ENCODE measurements at places on chromosomes 12 and 14.

GRCh38 chr14:72123755-72124154 is 191.5 kb downstream of the RGS6 start:
- no peak for DNase-seq

DNA sequence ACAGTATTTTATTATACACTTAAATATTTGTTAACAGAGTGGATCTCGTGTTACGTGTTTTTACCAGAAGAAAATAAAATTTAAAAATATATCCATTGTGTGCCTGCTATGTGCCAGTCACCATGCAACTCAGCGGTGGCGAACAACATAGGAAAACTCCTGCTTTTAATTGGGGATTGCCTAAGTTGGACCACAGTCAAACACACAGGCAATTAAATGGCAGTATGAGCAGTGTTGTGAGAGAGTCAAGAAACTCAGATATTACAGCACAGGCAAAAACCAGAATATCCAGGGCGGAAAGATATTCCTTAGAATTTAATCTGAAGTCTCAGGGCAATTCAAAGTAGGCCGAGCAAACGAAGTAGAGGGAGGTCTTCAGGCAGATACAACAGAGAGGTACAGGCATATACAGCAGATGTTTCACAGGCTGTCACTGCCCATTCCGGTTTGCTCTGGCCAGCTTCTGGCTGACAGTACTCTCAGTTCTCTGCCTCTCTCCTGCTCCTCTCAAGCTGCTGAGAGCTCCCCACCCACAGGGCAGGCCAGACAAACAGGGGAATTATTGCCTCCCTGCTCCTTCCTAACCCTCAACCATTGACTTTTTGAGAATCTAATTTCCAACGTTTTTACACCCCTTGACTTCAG is 540.2 kb upstream of the TMEM132C start:
- no peak for DNase-seq

- peak; percentile 12 for DNase-seq
Measured at GRCh38 chr12:45762185-45763110, 32.9 kb downstream of the ARID2 start.

DNA sequence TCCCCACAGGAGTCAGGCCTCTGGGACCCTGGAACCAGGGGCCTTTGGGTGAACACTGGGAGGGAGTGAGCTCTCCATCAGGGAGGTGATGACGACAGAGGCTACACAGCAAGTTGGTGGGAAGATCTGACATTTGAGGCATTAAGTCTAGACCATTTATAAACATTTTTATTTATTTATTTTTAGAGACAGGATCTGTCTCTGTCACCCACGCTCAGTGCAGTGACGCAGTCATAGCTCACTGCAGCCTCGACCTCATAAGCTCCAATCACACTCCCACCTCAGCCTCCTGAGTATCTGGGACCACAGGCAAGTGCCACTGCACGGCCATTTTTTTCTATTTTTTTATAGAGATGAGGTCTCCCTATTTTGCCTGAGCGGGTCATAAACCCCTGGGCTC is 53.6 kb downstream of the TEAD4 start:
- no peak for DNase-seq

GRCh38 chr12:68514807-68515411 is 95.8 kb upstream of the RAP1B start:
- DNase-seq, result no peak

DNA sequence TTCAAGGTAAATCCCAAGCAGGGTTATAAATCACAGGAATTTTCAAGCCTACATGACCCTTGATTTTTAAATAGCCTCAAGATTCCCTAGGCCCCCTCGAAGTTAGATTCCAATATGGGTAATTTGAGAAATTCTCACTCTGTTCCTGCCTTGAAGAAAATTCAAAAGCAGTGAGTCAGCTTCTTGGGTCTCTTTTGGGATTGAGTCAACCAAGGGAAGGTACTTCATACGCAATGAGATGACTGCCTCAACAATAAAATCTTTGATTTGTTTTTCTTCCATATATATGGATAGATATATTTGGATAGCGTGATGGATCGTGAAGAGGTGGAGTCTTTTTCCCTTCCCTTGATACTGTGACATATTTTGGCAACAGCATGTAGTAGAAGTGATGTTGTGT is 180.4 kb upstream of the ATP2B1 start:
- DNase-seq, result no peak

- DNase-seq, result no peak
Measured at GRCh38 chr12:75135026-75135425, 74.6 kb downstream of the KCNC2 start.

- DNase-seq, result no peak
Measured at GRCh38 chr12:1580526-1580925, 13.9 kb downstream of the FBXL14 start.

DNA sequence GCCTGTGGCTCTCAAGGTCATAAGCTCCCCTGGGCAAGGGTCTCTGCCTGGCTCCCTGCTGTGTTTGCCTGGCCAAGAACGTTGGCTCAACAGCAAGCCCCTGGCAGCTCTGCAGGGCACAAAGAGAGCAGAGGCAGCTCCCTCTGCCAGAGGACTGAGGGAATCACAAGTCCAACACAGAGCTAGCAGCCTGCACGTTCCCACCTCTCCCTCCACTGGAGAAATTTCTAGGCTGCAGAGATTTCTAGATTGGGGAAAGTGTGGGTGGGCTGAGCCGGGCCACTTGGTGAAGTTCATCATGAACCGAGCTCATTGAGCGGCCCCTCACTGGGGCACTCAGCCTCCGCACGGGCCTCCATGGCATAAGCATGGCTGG is 19.8 kb downstream of the ZFYVE21 start:
- DNase-seq, result no peak

DNA sequence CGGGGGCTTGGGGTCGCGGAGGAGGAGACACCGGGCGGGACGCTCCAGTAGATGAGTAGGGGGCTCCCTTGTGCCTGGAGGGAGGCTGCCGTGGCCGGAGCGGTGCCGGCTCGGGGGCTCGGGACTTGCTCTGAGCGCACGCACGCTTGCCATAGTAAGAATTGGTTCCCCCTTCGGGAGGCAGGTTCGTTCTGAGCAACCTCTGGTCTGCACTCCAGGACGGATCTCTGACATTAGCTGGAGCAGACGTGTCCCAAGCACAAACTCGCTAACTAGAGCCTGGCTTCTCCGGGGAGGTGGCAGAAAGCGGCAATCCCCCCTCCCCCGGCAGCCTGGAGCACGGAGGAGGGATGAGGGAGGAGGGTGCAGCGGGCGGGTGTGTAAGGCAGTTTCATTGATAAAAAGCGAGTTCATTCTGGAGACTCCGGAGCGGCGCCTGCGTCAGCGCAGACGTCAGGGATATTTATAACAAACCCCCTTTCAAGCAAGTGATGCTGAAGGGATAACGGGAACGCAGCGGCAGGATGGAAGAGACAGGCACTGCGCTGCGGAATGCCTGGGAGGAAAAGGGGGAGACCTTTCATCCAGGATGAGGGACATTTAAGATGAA is 630 bp downstream of the FOS start:
- peak; percentile 28 for DNase-seq

DNA sequence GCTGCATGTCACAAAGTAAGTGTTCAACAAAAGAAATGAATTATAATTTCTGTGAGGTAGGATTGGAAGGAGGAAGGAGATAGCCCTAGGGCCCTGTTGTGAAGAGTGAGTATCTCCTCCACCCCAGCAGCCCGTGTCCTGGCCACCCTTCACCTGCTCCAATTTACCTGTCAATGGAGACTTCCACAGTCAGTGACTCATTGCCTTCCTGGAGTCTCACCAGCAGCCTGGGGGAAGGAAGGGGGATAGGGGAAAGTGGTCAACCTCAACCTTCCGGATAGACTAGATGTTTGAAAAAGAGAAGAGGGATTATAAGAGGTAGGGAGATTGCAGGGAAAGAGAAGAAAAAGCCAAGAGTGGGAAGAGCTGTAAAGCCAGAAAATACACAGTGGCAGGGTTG is 9.2 kb downstream of the STAT2 start:
- no peak for DNase-seq

- no peak for DNase-seq
Measured at GRCh38 chr14:103164006-103164405, 40.7 kb downstream of the TNFAIP2 start.

- DNase-seq, result no peak
Measured at GRCh38 chr14:90553298-90553920, 156.6 kb downstream of the CALM1 start.

DNA sequence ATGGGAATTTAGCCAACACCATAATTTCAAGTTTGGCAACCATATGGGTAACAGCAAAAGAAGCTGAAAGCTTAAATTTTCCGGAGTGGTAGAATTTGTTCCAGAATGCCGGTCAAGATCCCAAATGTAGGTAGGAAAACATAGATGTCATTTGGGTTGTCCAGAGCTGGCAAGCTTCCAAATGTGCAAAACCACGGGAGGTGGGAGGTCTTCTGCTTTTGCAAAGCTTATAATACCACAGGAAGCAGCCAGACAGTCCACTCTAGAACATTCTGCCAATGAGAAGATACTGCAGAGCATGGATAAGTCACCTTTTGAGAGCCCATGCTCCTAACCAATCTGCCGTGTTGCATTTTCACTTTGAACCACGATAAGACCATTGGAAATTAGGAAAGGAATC is 26.4 kb upstream of the BATF start:
- DNase-seq, result no peak

- DNase-seq, result no peak
Measured at GRCh38 chr14:66649498-66649897, 141.6 kb downstream of the GPHN start.

GRCh38 chr12:61757831-61758505 is 502.2 kb upstream of the USP15 start:
- no peak for DNase-seq

DNA sequence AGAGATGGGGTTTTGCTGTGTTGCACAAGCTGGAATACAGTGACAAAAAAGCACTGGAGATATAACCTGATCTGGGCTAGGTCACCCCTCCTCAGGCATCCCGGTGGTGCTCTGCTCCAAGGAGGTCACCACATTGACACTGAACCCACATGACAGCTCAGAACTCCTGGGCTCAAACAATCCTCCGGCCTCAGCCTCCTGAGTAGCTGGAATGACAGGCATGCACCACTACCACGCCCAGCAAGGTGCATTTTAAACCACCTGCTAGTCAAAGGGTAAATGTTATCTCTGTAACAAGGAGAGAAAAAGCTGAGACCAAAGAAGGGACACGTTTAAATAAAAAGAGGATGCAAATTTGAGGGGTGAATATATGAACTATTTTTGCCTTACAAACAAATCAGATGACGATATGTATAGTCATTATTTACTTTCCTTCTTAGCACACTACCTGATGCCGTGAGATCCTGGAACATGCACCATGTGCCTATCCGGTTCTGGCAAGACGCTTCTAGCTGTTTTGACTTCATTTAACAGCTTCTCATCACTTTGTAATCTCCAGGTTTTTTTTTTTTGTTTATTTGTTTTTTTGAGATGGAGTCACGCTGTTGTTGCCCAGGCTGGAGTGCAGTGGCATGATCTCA is 135.1 kb downstream of the PPM1H start:
- no peak for DNase-seq

- no peak for DNase-seq
Measured at GRCh38 chr12:96549341-96549740, 60.0 kb downstream of the CFAP54 start.

GRCh38 chr14:60204104-60204842 is 39.1 kb upstream of the DHRS7 start:
- no peak for DNase-seq

GRCh38 chr14:91229743-91230200 is 14.7 kb downstream of the GPR68 start:
- no peak for DNase-seq

DNA sequence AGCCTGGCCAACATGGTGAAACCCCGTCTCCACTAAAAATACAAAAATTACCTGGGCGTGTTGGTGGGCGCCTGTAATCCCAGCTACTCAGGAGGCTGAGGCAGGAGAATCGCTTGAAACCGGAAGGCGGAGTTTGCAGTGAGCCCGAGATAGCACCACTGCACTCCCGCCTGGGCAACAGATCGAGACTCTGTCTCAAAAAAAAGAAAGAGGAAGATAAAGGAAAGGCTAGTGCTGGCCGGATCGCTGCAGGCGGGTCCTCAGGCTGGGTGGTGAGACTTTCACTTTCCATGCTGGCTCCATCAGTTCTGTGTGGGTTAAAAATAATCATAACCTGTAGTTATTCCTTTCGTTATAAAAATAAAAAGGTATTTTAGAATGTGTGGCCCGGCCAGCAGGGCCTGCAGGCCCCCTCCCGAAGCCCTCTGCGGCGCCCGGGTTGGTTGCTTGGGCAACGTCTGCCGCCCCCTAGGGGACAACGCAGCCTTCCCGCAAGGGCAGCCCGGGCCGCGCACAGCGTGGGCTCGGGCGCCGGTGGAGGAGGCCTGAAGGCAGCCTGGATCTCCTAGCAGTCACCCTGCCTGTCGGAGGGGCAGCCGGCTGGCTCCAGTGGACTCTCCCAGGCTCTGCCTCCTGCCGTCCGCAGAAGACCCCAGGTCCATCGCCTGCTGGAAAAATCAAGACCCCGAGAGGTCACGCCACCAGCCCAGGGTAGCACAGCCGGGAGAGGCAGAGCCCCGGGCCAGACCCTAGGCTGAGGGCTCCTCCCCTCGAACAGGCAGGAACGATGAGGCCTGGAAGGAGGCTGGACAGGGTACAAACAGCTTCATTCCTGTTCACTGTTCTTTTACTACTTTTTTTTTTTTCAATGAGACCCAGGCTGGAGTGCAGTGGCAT is 5.0 kb upstream of the SLC25A47 start:
- DNase-seq, result no peak

- DNase-seq, result no peak
Measured at GRCh38 chr14:87049950-87050349, 943.0 kb downstream of the GALC start.

DNA sequence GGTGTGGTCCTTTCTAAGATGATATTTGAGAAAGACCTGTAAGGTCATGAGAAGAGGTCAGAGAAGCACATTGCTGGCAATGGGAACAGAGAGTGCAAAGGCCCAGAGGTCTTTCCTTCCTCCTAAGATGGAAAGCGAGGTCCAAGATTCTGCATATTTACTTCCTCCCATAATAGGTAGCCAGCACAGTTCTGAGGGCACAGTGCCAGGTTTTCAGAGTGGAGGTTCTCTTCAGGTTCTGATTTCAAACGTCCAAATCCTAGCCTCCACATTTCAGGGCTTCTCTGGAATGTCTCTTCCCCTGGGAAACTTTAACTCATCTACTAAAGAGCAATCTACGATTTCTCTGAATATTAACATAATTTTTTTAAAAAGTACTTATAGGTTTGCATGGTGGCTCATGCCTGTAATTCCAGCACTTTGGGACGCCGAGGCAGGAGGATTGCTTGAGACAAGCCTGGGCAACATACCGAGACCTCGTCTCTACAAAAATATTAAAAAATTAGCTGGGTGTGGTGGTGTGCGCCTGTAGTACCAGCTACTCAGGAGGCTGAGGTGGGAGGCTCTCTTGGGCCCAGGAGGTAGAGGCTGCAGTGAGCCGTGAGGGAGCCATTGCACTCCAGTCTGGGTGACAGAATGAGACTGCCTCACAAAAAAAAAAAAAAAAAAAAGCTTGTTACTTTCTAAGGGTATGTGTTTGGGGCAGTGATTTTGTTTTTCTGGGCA is 526 bp upstream of the MRPL42 start:
- no peak for DNase-seq

DNA sequence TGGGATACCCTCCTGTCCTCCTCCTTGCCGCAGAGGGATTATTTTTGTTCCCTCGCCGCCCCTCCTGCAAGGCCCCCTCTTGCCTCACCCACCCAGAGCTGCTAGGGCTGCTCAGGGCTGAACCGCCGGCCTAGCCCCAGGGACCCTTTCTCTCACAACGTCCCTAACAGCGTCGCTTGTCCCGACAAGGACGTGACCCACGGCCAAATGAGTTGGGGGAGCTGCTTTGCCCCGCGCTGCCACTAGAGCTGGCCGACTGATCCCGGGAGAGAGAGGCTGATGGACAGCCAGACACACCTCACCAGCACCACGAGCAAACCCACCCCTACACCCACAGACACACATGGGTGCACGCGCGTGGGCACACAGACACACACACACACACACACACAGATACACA is 154.6 kb upstream of the ALG10B start:
- no peak for DNase-seq

- no peak for DNase-seq
Measured at GRCh38 chr12:9869307-9870161, at the start of gene CLEC2B. CLEC2B (minus strand) TSS chr12:9869354.
